Inflammatory macrophage (primary cell): ENCODE measurements at places on chromosomes 3 and 15.
A peak's percentile ranks its signal among the peaks of the same experiment; 100 is the strongest.

- DNase-seq = no peak
These were observed 642.3 kb downstream of the PLOD2 start for GRCh38 chr3:145518639-145519038.

- DNase-seq = peak; percentile 6
These were observed 43.9 kb upstream of the RYK start for GRCh38 chr3:134294302-134295280.

GRCh38 chr3:149955449-149955848 is 15.2 kb downstream of the PFN2 start:
- DNase-seq = no peak

DNA sequence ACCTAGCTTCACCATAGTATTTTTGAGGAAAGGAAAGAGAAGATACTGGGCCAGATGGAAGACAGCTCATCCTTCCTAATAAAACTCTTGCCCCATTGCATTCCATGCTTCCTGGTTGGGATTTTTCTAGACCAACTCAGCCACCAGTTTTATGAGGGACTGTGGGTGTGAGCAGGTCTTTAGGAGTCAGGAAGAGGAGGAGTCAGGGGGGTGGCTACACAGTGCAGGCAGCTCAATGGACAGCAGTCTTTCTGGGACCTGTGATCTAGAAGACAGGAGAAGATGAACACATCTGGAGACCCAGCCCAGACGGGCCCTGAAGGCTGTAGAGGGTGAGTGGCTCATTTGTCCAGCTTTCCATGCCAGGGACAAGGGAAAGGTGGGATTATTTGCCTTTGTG is at the start of gene NOX5:
NOX5 (plus strand) TSS at position 242 of the 400 bp plus-strand sequence; CDS start at position 283, 41 bp downstream.
- no peak for DNase-seq

- peak; percentile 60 for DNase-seq
These were observed 730 bp downstream of the SPRED1 start for GRCh38 chr15:38253351-38253781.

DNA sequence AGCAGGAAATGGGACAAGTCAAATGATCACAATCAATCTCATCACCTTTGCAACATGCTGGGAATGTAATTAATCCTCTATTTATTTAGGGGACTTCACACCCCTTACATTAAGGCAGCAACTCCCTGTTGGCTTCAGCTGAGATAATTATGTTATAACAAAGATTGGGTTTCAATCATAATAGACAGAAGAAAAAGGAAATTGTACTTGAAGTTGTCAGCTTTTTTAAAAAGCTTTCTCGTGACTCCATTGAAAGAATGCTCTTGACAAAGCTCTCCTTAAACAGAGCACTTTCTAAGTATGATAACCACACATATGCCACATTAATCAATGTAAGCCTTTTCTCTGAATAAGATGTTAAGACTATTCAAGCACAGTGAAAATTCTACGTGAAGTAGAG is 65.7 kb downstream of the SHQ1 start:
- no peak for DNase-seq

- DNase-seq = no peak
These were observed 441.2 kb downstream of the FHIT start for GRCh38 chr3:60809857-60810610.

DNA sequence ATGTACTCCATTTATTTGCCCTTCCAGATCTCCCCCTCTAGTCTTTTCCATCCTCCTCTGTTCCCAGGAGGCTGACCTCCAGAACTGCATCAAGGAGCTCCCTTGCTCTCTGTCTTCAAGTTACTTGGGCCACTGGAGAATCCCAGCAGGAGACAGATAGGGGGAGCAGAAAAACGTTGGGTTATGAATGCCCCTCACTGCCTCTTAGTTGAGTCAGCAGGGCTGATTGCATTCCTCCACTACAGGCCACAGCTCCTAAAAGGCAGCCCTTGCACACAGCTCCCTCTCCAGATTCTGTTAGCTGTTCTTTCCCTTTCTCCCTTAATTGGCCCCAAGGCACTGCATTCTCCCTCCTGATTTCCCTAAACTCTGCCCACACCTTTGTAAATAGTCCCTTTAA is 12.4 kb upstream of the CEP152 start:
- DNase-seq = no peak

DNA sequence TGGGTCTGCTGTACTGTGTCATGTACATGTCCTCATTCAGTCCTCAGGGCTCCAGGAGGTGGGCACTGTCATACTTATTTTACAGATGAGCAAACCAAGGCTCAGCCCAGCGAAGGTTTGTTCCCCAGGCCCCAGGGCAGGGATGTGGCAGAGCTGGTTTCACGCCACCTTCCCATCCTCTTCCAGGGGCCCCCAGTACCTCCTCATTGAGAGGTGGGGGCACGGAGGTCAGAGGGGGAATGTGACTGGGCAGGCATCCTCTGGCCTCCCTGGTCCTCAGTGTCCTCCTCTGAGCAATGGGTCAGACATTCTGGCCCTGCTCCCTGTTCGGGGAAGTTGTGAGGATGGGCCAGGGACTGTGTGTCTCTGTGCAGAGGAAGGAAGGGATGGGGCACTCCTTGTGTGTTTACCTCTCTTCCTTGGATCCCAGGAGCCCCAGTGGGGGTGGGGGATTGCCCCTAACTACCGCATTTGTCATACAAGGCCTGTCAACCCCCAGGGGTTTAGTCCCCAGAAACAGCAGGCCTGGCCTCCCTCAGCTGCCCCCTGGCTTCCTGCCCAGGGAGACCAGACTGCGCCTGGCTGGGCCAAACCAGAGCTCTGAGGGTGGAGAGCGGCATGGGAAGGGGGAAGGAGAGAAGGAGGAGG is 65.9 kb upstream of the LCTL start:
- DNase-seq = no peak

DNA sequence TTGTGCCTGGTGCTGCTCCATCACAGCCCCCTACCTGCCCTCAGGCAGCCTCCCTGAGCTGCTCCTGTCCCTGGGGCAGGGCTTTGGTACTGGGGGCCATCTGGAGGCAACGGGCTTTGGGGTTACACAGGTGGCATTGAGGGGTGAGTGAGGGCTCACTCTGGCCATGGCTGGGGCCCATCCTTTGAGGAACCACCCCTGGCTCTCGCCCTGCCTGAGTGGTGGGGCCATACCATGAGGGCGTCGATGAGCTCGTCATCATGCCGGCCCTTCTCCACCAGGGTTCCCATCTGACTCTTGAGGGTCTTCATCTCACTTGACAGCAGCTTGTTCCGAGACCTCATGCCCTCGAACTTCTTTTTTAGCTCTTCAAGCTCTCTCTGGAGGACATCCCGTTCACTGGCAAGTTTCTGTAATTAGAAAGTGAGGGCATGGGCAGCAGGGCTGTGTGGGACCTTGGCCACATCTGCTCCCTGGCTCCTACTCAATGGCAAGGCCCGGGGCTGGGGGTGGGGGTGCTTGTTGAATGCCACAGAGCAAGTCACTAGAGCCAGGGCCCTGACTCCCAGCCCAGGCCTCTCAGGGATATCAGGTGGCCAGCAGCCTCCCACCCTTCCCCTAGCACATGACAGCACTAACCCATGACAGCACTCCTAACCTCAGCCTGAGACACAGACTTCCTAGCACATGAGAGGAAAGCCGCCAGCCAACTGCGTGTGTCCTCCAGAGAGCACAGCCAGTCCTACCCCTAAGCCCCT is 33.5 kb downstream of the CCDC13 start:
- peak; percentile 77 for DNase-seq

DNA sequence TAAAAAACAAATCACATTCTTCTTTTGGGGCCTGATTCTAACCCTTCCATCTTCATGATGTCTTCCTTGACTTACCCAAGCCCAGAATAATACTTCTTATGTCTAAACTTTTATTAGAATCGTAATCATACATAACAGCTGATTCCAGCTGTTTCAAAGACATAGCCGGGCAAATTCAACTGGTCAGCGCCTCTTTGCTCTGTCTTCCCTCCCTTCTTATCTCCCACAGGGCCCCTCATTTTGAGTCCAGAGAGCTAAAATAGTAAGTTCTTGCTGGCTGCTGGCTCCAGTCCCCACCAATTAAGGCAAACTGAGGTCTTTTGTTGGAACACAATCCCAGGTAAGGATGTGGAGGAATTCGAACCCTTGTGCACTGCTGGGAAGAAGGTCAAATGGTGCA is 108.6 kb downstream of the ADCY5 start:
- DNase-seq = no peak

DNA sequence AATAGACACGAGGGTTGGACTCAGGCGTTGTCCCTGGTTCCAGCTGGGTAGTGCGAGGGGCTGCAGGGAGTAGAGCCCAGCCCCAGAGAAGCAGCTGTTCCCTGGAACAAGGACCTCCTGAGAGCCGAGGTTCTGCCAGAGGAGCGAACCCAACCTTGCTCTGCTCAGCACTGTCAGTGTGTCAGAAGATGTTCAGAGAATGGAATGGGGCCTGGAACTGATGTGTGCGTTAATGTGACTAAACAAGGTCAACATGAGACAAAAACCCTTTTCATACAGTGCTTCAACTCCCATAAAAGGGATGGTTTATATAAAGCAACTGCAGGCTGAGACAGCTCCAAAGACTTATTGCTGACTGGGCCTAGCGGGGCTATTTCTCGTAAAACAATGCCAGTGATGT is 35.5 kb upstream of the HACD2 start:
- DNase-seq = no peak

- no peak for DNase-seq
These were observed 154.2 kb upstream of the TNIK start for GRCh38 chr3:171614318-171614921.

- no peak for DNase-seq
These were observed 1.1 kb upstream of the GPR15 start for GRCh38 chr3:98530676-98531075.

GRCh38 chr3:5304789-5305683 is 117.5 kb downstream of the EDEM1 start:
- peak; percentile 78 for DNase-seq

- DNase-seq = no peak
These were observed 161.1 kb upstream of the ATP10A start for GRCh38 chr15:26024241-26024640.

- no peak for DNase-seq
These were observed 492.4 kb upstream of the FRG2C start for GRCh38 chr3:75171630-75172230.

GRCh38 chr3:66477856-66478255 is 23.0 kb downstream of the LRIG1 start:
- DNase-seq = no peak

DNA sequence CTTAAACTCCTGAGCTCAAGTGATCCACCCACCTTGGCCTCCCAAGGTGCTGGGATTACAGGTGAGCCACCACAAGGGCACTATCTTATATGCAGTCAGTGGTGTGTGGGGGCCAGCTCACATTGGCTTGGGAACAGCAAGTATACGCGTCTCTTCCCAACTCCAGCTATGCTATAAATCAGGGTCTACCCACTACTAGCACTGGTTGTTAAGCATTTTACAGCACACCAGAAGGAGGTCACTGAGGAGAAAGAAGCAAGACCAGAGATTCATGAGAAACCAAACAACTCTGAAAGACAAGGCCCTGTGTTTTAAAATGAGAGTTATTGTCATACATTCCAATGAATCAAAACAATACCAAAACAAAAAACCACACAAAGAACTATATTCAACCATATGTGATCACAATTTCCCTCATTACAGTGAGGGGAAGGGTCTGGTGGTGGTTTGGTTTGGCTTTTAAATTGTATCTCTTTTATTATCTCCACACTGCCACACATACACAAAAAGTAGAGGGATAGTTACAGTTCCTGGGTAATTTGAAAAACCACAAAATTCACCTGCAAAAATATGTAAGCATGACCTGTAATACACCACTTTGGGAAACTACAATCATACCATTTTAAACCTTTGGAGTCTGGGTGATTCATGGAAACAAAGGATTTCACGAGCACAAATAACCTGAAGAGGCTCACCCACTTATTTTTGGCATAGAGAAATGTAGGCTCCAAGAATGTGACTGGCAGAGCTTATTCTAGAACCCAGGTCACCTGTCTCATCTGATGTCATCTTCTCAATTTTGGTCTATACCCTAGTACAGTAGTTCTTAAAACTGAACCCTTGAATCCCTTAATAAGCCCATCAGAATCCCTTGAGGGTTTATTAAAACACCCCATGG is 5.2 kb downstream of the MAGI1 start:
- DNase-seq = no peak

DNA sequence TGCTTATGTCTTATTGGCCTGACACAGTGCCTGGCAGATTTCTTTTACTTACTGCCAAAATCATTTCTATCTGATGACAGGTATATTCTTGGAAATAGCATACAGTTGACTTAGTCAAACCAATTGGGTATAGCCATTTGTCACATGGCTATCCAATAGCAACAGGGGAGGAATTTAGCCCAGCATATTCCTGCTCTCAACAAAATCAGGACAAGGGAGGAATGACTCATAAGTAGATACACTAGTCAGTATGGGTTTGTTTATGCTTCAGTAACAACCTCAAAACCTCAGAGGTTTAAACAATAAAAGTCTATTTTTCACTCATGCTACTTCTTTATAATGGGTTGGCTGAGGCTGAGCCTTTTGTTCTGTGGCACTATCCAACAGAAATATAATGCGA is 38.0 kb upstream of the VILL start:
- DNase-seq = no peak

- peak; percentile 30 for DNase-seq
These were observed 770.2 kb upstream of the ALCAM start for GRCh38 chr3:104596551-104596950.

DNA sequence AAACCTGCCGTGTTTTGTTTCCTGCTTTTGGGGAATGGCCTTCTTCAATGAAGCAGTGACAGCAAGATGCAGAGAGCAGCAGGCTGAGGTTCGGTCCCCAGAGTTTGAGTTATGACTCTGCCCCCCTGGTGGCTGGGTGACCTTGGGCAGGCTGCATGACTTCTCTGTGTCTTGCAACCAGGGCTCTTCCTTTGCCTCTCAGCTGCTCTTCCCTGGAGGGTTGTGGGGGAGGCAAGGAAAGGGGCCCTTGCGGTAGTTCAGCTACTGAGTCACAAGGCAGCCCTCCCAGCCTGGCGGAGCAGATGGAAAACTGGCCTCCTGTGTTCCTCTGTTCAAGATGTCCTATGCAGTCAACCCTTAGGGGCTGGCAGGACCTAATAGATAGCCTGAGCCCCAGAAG is 17.1 kb downstream of the CTXND1 start:
- DNase-seq = peak; percentile 52

DNA sequence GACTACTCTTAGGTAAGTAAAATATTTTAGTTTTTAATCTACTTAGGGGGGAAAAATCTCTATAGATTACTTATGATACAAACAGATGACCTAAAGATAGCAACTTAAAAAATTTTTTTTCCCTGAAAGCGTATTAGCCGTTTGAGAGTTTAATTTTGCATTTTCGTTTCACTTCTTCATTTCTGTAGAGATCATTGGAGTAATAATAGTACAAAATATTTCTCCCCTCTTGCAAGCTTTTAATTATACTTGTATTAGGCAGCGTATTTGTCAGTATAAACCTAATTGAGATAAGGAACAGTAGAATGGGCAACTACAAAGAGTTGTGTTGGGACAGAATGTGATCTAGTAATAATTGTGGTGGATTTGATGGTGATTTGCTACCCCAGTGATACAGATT is 10.3 kb downstream of the SKIL start:
- no peak for DNase-seq

GRCh38 chr3:113615976-113616375 is 80.5 kb downstream of the USF3 start:
- DNase-seq = no peak

- no peak for DNase-seq
These were observed 141.4 kb downstream of the ADAMTS17 start for GRCh38 chr15:100200287-100200880.

GRCh38 chr3:106485217-106485616 is 616.4 kb upstream of the CBLB start:
- no peak for DNase-seq
